ENCODE measurements at places on chromosomes 2 and 18.

GRCh38 chr18:28115149-28115550 lies 61.8 kb downstream of the CDH2 start:
- no peak for DNase-seq

- DNase-seq = no peak
Observed at GRCh38 chr2:167331636-167332232, 443.5 kb downstream of the XIRP2 start.

- no peak for DNase-seq
Observed at GRCh38 chr18:57618910-57619309, 2.7 kb downstream of the NARS1 start.

DNA sequence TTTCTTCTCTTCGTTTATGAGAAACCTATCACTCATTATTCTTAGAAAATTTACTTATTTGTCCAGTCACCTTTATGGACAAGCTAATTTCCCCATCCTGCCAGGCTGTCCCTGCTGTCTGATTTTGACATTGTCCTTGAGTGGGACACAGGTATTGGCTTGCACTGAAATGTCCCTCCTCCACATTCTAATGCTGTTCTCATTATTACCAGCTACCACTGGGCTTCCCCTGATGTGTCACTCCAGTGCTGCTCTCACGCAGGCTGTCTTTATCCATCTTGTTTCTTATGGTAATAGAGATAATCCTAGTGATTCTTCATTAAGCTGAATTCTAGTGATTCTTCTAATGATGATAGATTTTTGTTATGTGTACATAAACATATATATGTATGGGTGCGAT lies 48.1 kb upstream of the RBMS1 start:
- DNase-seq = no peak

DNA sequence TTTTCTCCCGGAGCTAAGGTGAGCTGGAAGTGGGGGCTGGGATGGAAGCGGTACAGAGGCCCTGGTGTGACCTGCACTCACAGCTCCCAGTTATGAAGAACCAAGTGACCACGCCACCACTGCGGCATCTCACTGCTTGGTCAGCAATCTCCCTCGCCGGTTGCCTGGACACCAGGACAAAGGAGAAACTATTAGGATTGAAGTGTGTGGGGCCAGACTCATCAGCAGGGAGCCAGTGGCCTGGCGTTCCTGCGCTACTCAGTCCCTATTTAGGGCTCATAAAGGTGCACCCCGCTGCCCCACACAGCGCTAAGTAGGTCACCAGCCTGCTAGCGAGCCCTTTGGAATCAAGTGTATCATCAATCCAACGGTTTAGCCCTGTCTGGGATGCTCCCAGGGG lies 82.9 kb downstream of the ZCCHC2 start:
- no peak for DNase-seq

DNA sequence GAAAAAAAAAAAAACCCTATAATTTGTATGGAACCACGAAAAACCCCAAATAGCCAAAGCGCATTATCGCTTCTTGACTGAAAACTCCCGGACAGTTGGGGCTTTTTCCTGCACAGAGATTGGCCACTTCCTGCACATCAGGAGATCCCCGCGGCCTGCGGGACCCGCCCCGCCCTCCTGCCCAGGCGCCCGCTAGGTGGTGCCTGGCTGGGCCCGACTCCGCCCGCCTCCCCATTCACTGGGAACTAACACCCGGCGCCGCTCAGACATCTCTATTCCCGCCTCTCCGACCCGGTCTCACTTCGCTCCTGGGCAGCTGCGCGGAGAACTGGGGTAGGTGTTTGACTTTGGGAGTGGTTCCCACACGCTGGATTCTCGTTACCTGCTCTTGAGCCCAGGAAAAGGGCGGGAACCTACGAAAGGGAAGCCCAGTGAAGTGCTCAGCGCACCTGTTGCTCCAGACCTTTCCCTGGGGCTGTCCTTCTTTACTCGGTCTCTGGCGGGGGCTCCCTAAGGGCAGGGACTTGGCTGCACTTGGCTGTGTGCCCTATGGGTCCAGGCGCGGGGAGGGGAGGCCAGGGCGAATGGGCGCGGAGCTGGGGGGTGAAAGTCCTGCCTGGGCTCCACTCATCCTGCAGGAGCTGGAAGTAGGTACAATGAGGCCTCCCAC lies at the start of gene HMSD:
Gene HMSD (plus strand): TSS at position 234 of the 670 bp plus-strand sequence. CDS start 4,155 bp downstream, outside the sequence.
- DNase-seq = no peak
